Vagina (tissue), 2 donors: ENCODE measurements at places on chromosomes 11 and 22. TPM values are rescaled to one million over a fixed set of nuclear protein-coding genes. Genes with fewer than 3 reads are reported as not detected.

KRTAP5-11 gene
- not detected for total RNA-seq

DNA sequence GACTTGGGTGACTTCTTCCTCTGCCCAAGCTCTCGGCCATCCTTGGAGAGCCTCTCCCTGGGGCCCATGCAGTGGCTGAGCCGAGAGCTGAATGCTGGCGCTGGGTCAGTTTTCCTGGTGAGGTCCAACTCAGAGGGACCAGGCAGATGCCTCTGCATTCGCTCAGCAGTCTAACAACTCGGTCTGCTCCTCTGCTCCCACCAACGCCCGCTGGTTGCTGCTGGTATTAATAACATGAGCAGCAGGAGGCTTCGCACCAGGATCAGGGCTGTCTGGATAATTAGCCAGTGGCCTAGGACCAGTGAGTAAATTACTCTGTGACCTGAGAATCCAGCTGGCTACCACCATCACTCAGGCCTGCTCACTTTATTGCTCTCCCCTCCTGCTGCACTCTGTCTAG, 77.7 kb upstream of the FAM181B start:
- no peaks in the 10 kb centered on the region for H3K27me3 ChIP-seq
- H3K36me3 ChIP-seq, result no peaks in the 10 kb centered on the region
- DNase-seq, result no peak
- H3K4me1 ChIP-seq, result no peaks in the 10 kb centered on the region
- no peak overlapping the region for H3K27ac ChIP-seq
- H3K4me3 ChIP-seq, result no peak overlapping the region

DNA sequence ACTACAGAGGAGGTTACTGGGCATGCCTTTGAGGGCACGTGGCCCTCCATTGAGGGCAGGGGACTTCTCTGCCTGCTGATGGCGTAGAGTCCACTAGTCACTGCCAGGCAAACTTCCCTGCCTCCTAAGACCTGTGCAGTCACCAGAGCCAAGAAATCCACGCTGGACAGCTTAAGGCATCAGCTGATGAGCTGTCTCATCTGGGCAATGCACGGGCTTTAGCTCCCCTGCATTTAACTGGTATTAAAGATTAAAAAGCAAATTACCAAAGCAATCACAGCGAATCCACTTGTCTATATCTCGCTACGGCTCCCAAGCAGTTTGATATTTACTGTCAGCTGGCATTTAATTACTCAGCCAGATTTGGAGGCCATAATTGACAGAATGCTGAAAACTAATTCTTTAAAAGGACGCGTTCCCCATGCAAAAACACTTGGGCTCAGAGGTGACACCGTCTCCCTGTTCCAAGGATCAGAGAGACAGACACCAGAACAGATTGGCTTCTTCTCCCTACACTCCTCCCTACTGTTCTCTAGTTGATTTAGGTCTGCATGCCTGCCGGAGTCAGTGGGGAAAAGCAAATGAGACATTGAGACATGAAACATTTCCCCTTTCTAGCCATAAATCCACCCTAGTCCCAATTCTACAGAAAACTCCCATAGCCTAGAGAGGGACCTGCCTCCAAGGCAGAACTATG, 68.5 kb downstream of the SPATA19 start:
- no peaks in the 10 kb centered on the region for H3K36me3 ChIP-seq
- no peak for DNase-seq
- H3K27ac ChIP-seq, result no peak overlapping the region
- no peak overlapping the region for H3K4me3 ChIP-seq
- no peaks in the 10 kb centered on the region for H3K27me3 ChIP-seq

DNA sequence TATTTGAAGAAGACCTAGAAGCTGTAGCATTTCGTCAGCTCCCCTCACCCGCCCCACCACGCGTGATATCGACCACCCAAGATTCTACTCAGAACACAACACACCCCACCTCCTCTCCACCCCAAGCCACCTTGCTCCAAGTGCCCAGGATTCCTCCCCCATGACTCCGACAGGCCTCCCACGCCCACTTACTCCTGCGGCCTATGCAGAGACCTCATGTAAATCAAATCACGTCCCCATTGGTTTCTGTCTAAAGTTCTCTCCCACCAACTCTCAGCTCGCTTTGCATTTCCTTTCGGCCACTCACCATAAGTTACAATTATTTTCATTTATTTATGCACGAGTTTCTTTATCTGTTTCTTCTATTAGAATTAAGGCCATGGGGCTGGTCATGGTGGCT, 11.0 kb downstream of the TMEM151A start:
- no peak overlapping the region for H3K27ac ChIP-seq
- DNase-seq, result no peak
- no peaks in the 10 kb centered on the region for H3K36me3 ChIP-seq

DNA sequence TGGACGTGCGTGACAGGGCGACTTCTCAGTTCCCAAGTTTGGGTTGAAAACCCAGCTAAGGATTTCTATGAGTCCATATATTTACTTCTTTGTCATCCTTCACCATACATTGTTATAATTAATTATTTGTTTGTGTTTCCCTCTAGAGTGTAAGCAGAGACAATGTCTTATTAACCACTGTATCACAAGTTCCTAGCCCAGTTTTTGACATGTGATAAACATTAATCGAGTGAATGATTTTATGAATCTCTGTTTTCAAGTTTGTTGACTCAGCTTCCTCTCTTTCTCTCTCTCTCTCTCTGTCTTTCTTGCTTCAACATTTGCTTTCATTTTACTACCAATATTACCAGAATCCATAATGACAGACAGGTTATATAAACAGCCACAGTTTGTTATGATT, 1259.6 kb upstream of the TENM4 start:
- no peaks in the 10 kb centered on the region for H3K36me3 ChIP-seq
- DNase-seq, result no peak
- H3K4me3 ChIP-seq, result no peak overlapping the region
- H3K27ac ChIP-seq, result peak overlapping the region; percentile 20
- no peaks in the 10 kb centered on the region for H3K4me1 ChIP-seq

MS4A6E gene
- 3.4 TPM for total RNA-seq

GRCh38 chr11:82988936-82989627, 82.6 kb downstream of the RAB30 start:
- no peak overlapping the region for H3K27ac ChIP-seq
- no peaks in the 10 kb centered on the region for H3K27me3 ChIP-seq
- H3K4me3 ChIP-seq, result no peak overlapping the region
- no peaks in the 10 kb centered on the region for H3K36me3 ChIP-seq
- H3K4me1 ChIP-seq, result peaks cover 16% of the 10 kb centered on the region
- no peak for DNase-seq

DNA sequence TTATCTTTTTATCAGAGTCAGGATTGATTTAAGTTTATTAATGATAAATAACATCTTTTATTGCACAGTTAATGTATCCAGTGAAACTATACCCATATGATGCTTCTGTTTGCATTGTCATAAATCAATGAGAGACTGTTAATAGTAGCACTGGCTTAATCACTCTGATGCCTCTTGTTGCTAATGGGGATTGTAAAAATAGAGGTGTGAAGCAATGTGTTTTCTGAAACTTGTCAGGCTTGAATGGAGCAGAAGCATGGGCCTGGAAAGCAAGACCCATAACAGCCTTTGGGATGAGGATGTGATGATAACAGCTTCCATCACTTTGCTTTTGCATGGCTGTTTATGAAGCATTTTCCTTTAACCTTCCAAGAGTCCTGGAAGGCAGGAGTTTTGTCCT, 319.7 kb downstream of the DDX10 start:
- H3K4me1 ChIP-seq, result no peaks in the 10 kb centered on the region
- no peaks in the 10 kb centered on the region for H3K36me3 ChIP-seq
- no peak overlapping the region for H3K27ac ChIP-seq
- H3K27me3 ChIP-seq, result no peaks in the 10 kb centered on the region

DNA sequence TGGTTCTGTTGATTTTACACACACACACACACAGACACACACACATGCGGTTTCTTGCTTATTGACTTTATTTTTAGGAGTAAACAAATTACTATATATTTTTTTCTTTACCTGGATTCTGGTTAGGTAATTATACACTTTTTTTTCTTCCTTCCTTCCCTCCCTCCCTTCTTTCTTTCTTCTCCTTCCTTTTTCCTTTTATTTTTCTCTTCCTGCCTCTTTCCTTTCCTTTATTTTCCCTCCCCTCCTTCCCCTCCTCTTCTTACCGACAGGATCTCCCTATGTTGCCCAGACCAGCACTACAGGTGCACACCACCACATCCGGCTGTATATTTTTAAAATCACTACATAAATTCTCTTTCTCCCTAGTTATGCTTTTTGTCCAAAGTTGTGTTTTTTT, 3.1 kb upstream of the SPDYC start:
- no peaks in the 10 kb centered on the region for H3K36me3 ChIP-seq
- no peaks in the 10 kb centered on the region for H3K27me3 ChIP-seq
- no peak for DNase-seq
- H3K4me1 ChIP-seq, result no peaks in the 10 kb centered on the region
- no peak overlapping the region for H3K27ac ChIP-seq

GRCh38 chr11:133277886-133278285, 254.4 kb downstream of the OPCML start:
- no peak for DNase-seq
- H3K36me3 ChIP-seq, result no peaks in the 10 kb centered on the region
- H3K27ac ChIP-seq, result no peak overlapping the region
- no peaks in the 10 kb centered on the region for H3K4me1 ChIP-seq
- no peaks in the 10 kb centered on the region for H3K27me3 ChIP-seq

DNA sequence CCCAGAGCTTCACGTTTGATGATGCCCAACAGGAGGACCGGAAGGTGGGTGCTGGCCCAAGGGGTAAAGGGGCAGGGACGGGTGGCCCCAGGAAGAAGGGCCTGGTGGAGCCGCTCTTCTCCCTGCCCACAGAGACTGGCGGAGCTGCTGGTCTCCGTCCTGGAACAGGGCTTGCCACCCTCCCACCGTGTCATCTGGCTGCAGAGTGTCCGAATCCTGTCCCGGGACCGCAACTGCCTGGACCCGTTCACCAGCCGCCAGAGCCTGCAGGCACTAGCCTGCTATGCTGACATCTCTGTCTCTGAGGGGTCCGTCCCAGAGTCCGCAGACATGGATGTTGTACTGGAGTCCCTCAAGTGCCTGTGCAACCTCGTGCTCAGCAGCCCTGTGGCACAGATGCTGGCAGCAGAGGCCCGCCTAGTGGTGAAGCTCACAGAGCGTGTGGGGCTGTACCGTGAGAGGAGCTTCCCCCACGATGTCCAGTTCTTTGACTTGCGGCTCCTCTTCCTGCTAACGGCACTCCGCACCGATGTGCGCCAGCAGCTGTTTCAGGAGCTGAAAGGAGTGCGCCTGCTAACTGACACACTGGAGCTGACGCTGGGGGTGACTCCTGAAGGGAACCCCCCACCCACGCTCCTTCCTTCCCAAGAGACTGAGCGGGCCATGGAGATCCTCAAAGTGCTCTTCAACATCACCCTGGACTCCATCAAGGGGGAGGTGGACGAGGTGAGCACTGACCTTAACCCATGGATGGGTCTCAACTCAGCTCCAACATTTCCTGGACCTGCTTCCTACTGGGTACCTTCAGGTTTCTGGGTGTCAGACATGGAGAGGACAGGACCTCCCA, 2.0 kb downstream of the RIC8A start:
- H3K27ac ChIP-seq, result peak overlapping the region; percentile 97
- peaks cover 59% of the 10 kb centered on the region for H3K36me3 ChIP-seq
- peak overlapping the region; percentile 81 for H3K4me3 ChIP-seq
- H3K27me3 ChIP-seq, result no peaks in the 10 kb centered on the region
- H3K4me1 ChIP-seq, result peaks cover 49% of the 10 kb centered on the region
- no peak for DNase-seq
